ENCODE measurements at places on chromosomes 12 and 14. TPM values are rescaled to one million over a fixed set of nuclear protein-coding genes. Genes with fewer than 3 reads are reported as not detected.

Gene RPL41
- total RNA-seq: 4,551 TPM

DNA sequence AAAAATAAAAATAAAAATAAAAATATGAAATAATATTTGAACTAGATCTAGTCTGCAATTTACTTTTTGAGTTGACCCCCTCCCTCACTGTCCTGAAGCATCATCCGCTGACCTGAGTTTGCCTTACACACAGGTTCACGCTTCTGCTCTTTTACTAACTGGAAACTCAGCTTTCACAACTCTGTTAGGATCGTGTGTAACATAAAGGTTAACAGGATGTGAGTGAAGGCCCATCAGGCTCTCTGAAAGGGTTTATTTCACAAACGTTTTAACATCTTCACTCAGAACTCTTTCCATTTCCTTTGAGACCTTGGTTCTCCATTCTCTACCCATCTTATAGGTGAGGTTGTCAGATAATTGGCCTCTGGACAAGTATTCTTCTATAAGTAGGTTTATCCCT is 191.4 kb downstream of the FOXN3 start:
- DNase-seq: no peak

DNA sequence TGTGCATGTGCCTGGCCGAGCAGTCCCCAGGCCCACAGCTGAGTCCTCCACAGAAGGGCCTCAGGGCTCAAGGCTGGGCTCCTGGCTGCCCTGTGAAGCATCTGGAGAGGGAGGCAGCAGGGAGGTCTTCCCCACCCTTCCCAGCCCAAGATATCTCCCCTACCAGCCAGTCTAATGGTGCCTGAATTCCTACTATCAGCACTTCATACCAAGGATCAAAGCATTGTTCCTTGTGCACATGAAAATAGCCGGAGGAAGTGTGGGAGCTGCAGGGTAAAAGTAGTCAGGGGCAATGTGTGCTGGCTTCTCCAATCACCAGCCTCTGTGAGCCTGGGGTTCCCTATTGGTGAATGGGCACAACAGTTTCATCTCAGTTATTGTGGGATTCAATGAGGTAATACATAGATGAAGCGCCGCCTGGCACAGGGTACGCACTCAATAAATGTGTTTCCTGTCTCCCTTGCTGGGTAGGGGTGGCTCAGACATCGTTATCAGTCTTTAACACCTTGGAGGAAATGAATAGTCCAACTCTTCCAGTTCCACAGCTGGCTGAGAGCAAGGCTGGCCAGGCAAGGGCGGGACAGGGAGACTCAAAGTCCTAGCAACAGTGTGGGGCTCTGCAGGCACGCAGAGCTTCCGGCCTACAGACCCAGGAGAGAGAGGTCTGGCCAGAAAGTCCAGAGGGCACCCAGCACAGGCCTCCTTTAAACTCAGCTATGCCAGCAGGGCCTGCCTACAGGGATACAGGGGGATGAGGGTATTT is 39.1 kb upstream of the PNMA1 start:
- DNase-seq: no peak

Gene IL26
- total RNA-seq: not detected

DNA sequence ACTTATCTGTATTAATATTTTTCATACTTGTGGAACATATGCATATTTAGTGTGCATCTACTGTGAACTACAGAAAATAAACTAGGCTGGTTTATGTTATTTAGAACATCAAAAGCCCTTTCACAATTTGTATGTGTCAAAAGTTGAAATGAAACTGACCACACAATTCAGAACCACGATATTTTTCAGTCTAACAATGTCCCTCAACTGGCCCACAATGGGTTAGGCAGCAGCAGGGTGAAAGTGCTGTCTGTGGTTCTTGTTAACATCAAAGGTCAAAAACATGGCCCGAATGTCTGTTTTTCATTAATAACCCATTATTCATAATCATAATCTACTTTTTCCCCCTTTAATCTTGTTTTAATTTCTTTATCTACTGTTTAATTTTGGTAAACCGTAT is 559.9 kb upstream of the ATP2B1 start:
- no peak for DNase-seq

GRCh38 chr14:93744176-93744575 is 44.1 kb downstream of the PRIMA1 start:
- no peak for DNase-seq

DNA sequence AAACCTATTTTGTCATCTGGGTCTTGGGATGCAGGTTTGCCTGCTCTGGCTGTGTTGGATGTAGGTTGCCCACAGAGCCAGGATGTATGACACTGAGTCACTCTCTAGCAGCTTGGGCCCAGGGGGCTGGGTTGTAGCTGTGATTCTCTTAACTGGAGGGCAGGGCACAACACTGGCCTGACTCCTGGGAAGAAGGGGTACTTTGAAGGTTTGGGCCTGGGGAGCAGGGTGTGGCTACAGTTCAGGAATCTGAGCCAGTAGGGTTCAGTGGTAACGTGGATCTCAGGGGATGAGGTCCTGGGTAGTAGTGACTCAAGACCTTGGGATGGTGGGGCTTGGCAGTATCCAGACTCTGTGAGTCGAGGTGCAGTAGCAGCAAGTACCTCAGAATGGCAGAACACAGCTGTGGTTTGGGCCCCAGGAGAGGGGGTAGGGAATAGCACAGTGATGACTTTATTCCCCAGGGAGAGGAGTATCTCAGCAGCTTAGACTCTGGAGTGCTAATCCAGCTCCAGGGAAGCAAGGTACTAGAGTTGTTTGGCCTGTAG is 25.7 kb downstream of the TBC1D15 start:
- no peak for DNase-seq

Gene BHLHE41
- 0.36 TPM for total RNA-seq

Gene CKB
- total RNA-seq: 4.3 TPM

Gene RERGL
- total RNA-seq: not detected

DNA sequence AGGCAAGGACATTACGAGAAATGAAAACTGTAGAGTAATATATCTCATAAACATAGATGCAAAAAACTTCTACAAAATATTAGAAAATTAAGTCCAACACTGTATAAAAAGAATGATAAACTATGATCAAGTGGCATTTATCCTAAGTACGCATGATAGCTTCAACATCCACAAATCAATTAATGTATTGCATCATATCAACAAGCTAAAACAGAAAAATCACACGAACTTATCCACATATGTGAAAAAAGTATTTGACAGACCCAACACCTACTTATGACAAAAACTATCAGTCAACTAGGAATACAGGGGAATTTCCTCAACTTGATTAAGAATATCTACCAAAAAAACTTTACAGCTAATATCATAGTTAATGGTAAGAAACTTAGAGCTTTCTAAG is 129.9 kb upstream of the ALG10 start:
- no peak for DNase-seq

GRCh38 chr12:53096089-53096741 is 1.3 kb upstream of the IGFBP6 start:
- peak; percentile 29 for DNase-seq

Gene CFAP54
- total RNA-seq: 1.8 TPM

DNA sequence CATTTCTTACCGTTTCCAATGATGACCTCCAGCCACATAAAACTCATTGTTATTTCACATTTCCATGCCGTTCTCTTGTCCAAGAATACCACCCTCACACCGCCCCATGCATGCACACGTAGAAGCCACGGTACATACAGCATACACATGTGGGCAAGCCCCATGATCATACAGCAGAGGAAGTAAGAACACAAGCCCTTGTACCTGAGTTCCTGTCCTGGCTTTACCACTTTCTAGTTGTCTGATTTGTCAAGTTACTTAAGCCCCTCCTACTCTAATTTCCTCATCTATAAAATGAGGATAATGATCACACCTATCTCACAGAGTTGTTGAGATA is 59.9 kb downstream of the DUSP16 start:
- DNase-seq: no peak

GRCh38 chr12:109707470-109707821 is 6.2 kb upstream of the FAM222A start:
- DNase-seq: no peak

Gene SELPLG
- 163 TPM for total RNA-seq

DNA sequence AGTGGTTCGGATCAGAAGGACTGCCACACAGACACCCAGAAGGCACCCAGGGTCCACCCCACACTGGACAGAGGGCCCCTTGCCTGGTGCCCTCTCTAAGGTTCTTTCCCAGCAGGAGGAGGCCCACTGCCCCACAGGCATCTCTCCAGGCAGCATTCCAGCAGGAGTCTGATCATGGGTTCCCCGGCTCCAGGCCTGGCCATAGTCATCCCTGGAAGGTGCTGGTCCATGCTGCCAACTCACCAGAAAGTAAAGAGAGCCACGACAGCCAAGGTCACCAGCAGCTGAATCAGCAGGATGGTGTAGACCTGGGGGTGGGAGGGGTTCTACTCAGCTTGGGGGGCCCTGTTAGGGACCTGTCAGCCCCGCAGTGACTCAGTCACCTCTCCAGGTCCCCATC is 6.4 kb downstream of the FAIM2 start:
- DNase-seq: no peak

DNA sequence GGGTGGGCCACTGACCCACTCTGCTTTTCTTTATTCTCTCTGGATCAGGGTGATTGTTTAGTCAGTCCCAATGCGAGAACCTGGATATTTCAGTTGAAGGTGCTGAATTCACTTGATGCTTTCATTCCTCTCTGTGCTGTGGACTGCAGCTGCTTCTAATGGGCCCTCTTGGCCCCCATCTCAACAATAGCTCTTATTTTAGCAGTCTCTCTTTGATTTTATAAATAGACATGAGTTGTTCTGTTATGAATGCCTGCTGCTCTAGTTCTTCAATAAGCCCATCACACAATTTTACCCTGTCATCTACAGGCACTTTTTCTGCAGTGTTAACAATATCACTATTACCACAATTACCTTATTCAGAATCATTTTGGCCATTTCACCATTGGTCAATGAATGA is 54.1 kb upstream of the YARS2 start:
- no peak for DNase-seq

Gene PLD4
- not detected for total RNA-seq

DNA sequence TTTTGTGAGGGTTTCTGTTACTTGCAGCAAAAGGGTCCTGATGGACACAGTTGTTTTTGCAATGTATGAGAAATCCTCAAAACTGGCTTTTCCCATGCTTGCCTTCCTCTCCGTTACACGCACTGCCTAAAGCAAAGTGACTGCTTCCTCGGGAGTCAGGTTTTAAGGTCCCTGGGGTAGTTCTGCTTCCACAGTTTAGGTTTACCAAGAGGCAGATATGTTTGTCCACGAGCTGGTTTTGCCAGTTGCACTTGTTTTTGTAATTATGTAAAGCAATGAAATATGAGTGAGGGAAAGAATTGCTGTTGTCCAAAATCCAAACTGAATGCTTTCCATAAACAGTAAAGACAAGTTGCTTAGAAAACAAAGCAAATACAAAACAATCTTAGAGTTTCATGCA is 290.7 kb upstream of the AMIGO2 start:
- no peak for DNase-seq

Gene PMEL
- total RNA-seq: 0.42 TPM

DNA sequence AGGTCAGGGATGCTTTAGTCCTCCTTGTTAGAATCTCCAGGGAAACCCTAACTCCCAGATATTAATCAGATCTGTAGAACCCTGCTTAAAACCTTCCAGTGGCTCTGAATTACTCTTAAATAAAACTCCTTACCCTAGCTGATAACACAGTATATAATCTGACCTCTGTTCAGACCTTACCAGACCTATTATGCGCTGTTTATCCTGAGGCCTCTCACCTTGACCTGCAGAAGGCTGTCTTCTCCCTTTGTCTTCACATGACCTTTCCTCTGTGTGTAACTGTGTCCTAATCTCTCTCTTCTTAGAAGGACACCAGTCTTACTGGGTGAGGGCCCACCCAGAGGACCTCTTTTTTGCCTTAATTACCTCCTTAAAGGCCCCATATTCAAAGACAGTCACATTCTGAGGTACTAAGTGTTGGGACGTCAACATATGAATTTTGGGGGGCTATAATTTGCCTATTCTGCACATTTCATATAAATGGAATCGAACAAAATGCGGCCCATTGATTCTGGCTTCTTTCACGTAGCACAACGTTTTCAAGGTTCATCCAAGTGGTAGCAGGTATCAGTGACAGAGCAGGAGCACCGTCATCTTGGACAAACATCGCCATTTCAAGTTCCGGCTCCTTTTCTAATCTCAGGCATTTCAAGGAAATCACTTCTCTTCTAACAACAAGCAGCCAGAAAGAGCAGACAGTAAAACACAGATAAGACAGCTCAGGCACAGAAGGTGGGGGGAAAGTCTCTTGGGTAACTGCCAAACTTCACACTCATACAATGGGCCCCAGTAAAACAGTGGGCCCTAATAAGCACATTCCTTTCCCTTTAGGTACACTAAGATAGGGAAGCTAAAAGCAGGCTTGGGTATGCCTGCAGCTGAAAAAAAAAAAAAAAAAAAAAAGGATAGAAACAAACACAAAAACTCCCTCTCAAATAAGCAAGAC is 200.2 kb upstream of the NUDT4 start:
- DNase-seq: no peak

GRCh38 chr12:6542209-6543009 is 8.1 kb downstream of the GAPDH start:
- DNase-seq: no peak

GRCh38 chr12:88960213-88960878 is 380.1 kb upstream of the KITLG start:
- no peak for DNase-seq

- DNase-seq: no peak
These were observed 186.7 kb upstream of the FKBP4 start for GRCh38 chr12:2607881-2608607.

GRCh38 chr12:121751034-121751433 is 38.5 kb downstream of the TMEM120B start:
- no peak for DNase-seq

Gene MIP
- total RNA-seq: not detected

GRCh38 chr12:93803424-93803807 is 126.2 kb downstream of the CRADD start:
- no peak for DNase-seq

DNA sequence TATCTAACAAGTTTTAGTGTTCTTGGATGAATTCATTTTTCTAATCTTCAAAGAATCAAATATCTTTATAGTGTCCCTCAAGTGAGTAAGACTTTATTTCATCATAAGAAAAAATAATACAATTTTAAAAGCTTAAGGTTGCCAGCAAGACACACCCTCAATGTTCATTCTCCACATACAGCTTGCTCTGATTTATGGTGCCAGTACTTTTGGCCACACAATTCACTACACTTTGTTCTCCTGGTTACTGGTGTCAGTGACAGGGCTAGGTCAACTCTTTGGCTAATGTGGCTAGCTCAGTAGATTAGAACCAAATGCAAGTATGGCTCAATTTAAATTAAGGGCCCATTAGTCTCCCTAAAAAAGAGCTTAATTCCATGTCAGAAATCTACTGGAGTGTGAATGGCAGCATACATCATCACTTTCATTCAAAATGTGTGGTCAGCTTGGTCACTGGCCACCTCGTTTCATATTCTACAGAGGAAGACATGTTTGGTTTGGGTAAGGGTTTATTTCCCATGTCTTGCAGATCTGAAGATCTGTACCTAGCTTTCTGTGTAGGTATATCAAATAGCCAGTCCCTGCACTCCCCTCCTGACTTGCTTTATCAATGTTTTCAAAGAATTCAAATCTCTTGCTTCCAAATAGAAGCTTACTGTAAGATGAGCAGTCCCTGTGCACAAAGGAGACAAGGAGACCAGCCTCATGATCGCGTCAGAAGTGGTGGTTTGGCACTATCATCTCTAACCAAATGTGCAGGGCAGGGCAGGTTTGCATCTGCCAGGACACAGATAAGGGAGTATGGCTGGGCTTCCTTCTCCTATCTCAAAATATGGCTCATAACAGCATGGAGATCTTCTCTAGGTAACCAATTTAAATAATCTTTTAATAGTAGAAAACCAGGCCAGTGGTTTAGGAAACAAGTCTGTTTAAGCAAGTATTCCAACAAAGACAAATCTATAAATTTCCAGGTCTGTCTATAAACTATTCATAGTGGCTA is 31.3 kb downstream of the HECTD4 start:
- no peak for DNase-seq
